ENCODE measurements at places on chromosomes 16 and 17. TPM values are rescaled to one million over a fixed set of nuclear protein-coding genes. Genes with fewer than 3 reads are reported as not detected.

- DNase-seq, result peak; percentile 70
These were observed 91.8 kb downstream of the SMG6 start for GRCh38 chr17:2211661-2212399.

Gene CCDC154
- 4.0 TPM for polyA plus RNA-seq

Gene ATXN1L
- 19.2 TPM for polyA plus RNA-seq

- DNase-seq, result no peak
These were observed 171.6 kb upstream of the CDH5 start for GRCh38 chr16:66194866-66195265.

Gene SCNN1G
- polyA plus RNA-seq, result not detected

GRCh38 chr17:28159004-28159403 lies 116.5 kb downstream of the NLK start:
- DNase-seq, result peak; percentile 13

- DNase-seq, result peak; percentile 23
These were observed 85.1 kb downstream of the WWOX start for GRCh38 chr16:78184238-78185183.

- DNase-seq, result peak; percentile 71
These were observed 6.7 kb downstream of the RHBDF1 start for GRCh38 chr16:65745-66144.

- peak; percentile 75 for DNase-seq
These were observed 4.1 kb upstream of the CDH15 start for GRCh38 chr16:89167425-89167941.

- no peak for DNase-seq
These were observed 754.6 kb upstream of the EEF2KMT start for GRCh38 chr16:5852151-5852550.

Gene CCL2
- 77.4 TPM for polyA plus RNA-seq

DNA sequence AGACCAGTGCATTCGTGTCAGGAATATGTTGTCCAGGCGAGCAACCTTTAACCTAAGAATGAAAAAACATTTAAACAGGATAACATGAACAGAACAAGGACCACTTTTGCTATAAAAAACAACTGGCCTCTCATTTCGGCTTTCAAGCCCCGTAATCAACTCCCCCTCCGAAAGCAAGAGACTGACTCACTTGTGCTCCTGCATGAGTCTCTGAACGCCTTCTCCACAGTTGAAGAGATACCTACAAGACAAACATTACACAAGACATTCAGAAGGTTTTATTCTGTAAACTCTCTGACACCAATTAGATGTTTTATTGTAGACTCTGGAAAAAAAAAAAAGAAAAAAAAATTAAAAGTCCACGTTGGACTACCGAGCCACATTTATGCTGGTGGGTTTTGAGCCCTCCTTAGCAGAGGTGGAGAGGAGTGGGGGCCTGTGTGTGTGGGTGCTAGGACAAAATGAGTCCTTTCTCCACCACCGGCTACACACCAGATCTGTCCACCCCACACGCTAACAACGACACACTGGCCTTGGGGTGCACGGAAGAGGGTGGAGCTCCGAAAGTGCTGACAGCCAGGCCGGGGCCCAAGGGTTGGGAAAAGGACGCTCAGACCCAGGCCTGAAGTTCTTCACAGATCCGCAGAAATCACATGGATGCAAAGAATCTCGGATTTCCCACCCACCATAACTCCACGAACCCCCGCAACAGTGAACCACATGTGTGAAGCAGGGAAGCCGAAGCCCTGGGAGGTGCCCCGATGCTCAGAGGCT lies 759 bp downstream of the ELAC2 start:
- DNase-seq, result no peak

GRCh38 chr16:1551166-1551565 lies 17.7 kb downstream of the TMEM204 start:
- DNase-seq, result no peak

Gene TNK1
- polyA plus RNA-seq, result 0.32 TPM

DNA sequence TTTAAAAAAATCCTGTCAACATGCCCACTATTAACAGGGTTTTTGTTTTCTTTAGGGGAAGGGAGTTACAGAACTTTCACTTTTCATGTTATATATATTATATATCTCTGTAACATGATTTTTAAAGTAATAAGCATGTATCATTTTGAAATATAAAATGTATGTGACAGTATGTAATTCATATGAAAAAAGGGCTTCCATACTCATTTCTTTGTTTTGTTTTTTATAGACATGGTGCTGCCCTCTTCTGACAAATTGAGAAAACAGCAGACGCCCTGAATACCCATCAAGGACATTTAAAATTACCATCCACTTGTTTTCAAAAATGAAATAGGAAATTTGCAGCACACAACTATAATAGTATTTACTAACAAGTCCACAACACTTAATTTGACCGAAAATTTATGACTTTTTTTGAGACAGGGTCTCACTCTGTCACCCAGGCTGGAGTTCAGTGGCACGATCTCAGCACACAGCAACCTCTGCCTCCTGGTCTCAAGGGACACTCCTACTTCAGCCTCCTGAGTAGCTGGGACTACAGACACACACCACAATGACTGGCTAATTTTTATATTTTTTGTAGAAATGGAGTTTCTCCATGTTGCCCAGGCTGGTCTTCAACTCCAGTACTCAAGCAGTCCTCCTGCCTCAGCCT lies 30.4 kb downstream of the CFDP1 start:
- DNase-seq, result peak; percentile 70

- DNase-seq, result no peak
These were observed 13.8 kb upstream of the TCF25 start for GRCh38 chr16:89859615-89860007.

- DNase-seq, result no peak
These were observed 16.0 kb upstream of the SOX9 start for GRCh38 chr17:72104863-72105234.

Gene CCL4L2
- 1.5 TPM for polyA plus RNA-seq

Gene RCVRN
- 1.1 TPM for polyA plus RNA-seq

Gene ORC6
- 12.6 TPM for polyA plus RNA-seq

GRCh38 chr16:67923414-67924116 lies 8.1 kb downstream of the CTRL start:
- peak; percentile 71 for DNase-seq

DNA sequence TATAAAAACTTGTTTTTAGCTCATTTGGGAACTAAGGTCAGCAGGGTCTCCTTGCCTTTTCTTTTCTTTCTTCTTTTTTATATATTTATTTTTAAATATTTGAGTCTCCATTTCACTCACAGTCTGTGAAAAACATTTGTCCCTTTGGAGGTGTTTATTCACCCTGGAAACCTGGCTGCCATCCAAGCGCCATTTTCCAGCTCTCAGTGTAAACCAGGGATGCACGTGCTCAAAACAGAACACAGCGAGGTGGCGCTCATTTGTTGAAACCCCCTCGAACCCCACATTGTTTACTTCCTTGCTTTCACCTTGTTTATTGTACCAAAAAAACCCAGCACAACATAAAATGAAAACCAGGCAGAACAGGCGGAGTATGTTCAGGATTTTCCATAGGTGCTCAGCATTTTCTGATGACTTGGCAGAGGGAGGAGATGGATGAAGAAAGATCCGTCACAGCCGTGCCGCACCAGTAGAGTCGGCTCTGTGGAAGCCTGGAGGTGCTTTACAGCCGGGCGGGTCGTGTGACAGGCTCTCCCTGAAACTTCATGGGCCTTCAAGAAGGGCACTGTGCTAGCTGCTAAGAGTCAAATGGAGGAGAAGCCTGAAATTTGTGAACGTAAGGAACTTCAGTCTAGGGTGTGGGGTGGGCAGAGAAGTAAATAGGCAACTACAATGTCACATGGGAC lies 284.4 kb downstream of the FOXL1 start:
- peak; percentile 87 for DNase-seq

DNA sequence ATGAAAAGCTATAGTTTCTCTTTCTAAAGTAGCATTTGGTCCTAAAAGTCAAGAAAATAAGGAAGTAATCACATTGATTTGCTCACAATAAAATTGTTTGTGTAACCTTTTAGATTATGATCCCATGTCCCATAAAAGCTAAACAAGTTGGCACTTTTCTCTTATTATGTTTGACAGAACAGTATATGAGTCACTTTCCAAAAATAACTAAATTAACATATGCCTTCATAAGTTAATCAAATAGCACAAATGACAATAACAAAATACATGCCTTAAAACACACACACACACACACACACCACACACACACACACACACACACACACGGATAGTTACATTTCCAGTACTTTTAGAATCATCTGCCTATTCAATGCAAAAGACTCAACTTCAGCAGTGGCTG lies 2.8 kb downstream of the MED13 start:
- DNase-seq, result no peak

DNA sequence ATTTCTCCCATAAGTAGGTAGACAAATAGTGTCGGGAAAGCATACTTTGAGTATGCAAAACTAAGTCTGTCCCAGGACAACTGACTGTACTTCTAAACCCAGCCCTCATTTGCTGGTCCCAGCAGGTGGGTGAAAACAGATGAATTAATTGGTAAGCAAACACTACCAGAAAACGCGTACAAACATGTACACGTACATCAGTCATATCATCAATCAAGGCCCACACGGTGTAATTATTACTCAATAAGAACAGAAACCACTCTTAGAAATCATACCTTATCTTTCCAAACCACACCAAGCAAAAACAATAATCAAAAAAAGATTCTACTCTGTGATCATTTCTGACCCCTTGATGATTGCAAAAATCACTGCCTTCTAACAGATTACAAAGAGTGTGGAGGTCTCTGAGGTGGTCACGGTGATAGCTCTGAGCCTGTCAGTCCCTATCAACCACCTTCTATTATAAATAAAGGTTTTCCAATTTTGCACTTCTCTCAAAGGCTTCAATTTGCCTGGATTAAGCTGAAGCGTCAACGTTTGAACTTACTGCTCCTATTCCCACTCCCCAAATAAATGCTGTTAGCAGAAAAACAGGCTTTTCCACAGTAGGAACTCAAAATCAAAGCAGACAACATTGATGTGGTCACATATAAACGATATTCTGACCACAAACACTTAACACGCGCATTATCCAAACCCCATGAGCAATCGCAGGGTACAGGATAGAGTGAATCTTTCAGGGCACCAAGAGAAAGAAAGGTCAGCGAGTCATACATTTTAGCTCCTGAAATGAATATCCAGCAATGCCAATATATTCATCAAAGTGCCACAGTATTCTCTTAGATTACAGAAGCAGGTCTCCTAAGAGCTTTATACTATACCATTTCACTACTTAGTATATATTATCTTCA lies 211.9 kb downstream of the STX8 start:
- DNase-seq, result no peak

DNA sequence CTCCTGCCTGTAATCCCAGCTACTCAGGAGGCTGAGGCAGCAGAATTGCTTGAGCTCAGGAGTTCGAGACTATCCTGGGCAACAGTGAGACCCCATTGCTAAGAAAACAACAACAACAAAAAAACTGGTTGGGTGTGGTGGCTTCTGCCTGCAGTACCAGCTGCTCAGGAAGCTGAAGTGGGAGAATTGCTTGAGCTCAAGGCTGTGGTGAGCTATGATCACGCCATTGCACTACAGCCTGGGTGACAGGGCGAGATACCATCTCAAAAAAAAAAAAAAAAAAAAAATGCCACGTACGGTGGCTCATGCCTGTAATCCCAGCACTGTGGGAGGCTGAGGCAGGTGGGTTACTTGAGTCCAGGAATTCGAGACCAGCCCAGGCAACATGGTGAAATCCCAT lies 34.1 kb downstream of the NME2 start:
- no peak for DNase-seq

DNA sequence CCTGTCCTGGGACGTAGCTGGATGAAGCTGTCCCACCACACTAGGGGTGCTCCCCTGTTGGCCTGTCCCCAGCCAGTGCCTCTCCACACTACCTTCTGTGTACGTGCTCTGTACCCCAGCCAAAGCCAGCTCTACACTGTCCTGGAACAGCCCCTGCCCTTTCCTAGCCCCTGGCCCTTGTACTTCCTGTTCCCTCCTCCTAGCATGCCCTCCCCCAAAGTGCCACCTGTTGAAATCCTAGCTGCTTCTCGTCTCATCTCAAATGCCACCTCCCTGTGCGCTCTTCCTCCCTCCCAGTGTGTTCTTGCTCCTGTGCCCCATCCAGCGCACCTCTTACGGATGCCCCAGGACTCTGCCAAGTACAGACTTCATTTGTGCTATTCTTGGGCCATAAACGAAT lies 33.5 kb downstream of the IRX3 start:
- DNase-seq, result peak; percentile 21

- no peak for DNase-seq
These were observed 74.5 kb upstream of the MYOCD start for GRCh38 chr17:12591021-12591735.

Gene PLK1
- 15.1 TPM for polyA plus RNA-seq

DNA sequence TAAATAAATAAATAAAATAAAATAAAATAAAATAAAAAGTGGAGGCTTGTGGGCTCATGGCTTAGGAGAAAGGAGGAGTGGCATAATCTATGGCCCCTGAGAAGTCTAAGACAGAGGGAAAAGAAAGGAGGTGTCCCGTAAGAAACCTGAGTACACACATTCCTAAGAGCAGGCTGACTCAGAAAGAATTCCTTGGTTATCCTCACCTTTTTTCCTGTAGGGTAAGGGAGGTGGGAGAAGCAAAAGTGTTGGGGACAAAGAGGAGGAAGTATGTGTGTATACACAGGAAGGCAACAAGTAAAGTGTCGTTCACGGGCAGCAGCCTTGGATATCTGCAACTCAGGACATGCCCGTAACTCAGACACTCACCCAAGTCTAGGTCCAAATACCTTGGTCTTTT lies 29.3 kb downstream of the MARF1 start:
- DNase-seq, result no peak

Gene HOXB3
- polyA plus RNA-seq, result 10.6 TPM

DNA sequence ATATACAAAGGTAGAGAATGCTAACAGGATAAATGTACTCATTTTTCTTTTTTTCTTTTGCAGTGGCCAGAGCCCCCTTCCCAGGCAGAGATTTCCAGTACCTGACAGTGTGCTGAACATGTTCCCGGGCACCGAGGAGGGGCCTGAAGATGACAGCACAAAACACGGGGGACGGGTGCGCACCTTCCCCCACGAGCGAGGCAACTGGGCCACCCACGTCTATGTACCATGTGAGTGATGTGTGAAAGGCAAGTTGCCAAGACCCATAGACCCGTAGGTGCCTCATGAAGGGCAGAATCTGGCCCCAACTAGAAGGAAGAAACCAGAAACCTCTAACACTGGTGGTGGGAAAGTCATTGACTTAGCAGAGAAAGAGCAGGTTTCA lies 1.2 kb downstream of the USB1 start:
- no peak for DNase-seq

- peak; percentile 11 for DNase-seq
These were observed 210.9 kb downstream of the XYLT1 start for GRCh38 chr16:17259751-17260270.

- peak; percentile 67 for DNase-seq
These were observed 7.8 kb upstream of the N4BP1 start for GRCh38 chr16:48617711-48618148.

Gene SPNS2
- polyA plus RNA-seq, result 9.2 TPM

- DNase-seq, result no peak
These were observed 60.1 kb downstream of the USP31 start for GRCh38 chr16:23089111-23089510.
